ENCODE measurements at places on chromosomes 3 and 15. TPM values are rescaled to one million over a fixed set of nuclear protein-coding genes. Genes with fewer than 3 reads are reported as not detected.

The GOLGA8R gene
- 3.4 TPM for total RNA-seq

The SPINT1 gene
- total RNA-seq = 1.7 TPM

The SLITRK3 gene
- total RNA-seq = not detected

The GRK7 gene
- not detected for total RNA-seq

The AQP9 gene
- not detected for total RNA-seq

The RTP3 gene
- not detected for total RNA-seq

The MESP2 gene
- not detected for total RNA-seq

The CYP1A2 gene
- not detected for total RNA-seq

The IL5RA gene
- total RNA-seq = not detected

The FBXL2 gene
- total RNA-seq = not detected

GRCh38 chr15:85284497-85284896 is 95.9 kb upstream of the AKAP13 start:
- peaks cover 6% of the 10 kb centered on the region for H3K27me3 ChIP-seq
- no peak for DNase-seq
- no peak overlapping the region for H3K4me3 ChIP-seq
- peaks cover 12% of the 10 kb centered on the region for H3K4me1 ChIP-seq

- H3K36me3 ChIP-seq = no peaks in the 10 kb centered on the region
- H3K4me3 ChIP-seq = no peak overlapping the region
- H3K27ac ChIP-seq = no peak overlapping the region
- no peaks in the 10 kb centered on the region for H3K27me3 ChIP-seq
- H3K4me1 ChIP-seq = peaks cover 6% of the 10 kb centered on the region
- DNase-seq = no peak
These were observed 4.5 kb upstream of the ZXDC start for GRCh38 chr3:126480206-126480605.

GRCh38 chr15:66004618-66005262 is 135.4 kb downstream of the RAB11A start:
- H3K36me3 ChIP-seq = no peaks in the 10 kb centered on the region
- DNase-seq = peak; percentile 48
- peaks cover 9% of the 10 kb centered on the region for H3K27me3 ChIP-seq
- H3K4me1 ChIP-seq = no peaks in the 10 kb centered on the region
- H3K4me3 ChIP-seq = no peak overlapping the region
- no peak overlapping the region for H3K27ac ChIP-seq

DNA sequence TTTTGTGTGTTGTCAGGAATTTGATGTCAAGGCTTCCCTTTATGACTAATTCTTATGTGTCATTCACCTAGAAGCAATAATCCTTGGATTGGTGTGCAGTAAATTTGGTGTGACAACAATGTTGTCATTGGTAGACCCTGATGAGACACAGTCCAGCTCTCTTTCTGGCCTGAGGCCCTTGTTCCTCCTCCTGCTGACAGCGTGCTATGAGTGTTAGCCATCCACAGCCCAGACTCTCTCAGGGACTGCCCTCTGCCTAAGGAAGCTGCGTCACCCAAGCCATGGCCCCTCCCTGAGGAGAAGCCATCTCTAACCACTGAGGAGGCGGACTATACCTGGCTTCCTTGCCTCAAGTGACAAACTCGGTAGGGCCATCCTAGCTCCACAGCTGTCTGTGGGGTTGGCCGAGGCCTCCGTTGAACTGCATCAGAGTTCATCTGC is 13.3 kb upstream of the TM4SF1 start:
- H3K27me3 ChIP-seq = no peaks in the 10 kb centered on the region
- H3K4me1 ChIP-seq = no peaks in the 10 kb centered on the region
- H3K36me3 ChIP-seq = no peaks in the 10 kb centered on the region
- no peak overlapping the region for H3K4me3 ChIP-seq

DNA sequence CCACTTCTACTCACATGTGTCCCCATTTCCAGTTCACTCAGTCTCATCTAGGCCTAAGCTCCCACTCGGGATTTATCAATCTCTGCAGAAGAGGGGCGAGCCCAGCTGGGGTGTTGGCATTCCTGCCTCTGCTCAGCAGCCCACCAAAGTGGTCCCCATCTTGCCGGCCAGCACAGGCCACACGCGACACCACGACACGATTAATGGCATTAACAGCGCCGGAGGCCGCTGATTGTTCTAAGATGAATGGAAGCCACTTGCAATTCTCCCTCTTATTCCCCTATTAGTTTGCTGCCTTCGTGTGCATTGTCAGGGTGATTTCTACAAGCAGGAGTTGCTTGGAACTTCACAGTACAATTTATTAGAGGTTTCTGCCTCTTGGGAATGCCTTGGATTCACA is 477.3 kb downstream of the SHQ1 start:
- H3K36me3 ChIP-seq = peaks cover 6% of the 10 kb centered on the region
- DNase-seq = no peak
- H3K27me3 ChIP-seq = no peaks in the 10 kb centered on the region
- peaks cover 35% of the 10 kb centered on the region for H3K4me1 ChIP-seq
- no peak overlapping the region for H3K4me3 ChIP-seq

DNA sequence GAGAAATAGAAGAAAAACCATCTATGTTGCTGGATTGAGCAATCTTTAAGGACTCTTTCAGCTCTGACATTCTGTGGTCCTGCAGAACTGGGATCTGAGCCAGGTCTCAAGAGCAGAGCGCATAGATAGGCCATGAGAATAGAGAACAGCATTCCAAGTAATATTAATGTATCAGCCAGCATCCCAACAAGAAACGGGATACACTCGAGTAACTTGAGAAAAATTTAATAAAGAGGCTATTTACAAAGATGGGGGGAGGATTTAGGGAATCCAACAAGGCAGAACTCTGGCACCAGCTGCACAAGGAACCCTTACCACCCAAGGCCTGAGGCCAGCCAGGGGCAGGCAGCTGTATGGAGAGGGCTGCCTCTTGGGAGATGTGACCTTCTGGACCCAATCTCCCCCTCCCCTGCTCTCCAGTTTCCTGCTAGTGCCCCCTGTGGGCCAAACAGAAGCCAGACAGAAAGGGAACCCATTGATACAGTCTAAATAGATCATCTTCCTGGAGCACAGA is 8.2 kb downstream of the TMOD2 start:
- peak; percentile 12 for DNase-seq
- peaks cover 5% of the 10 kb centered on the region for H3K4me1 ChIP-seq
- peaks cover 2% of the 10 kb centered on the region for H3K36me3 ChIP-seq
- H3K27ac ChIP-seq = no peak overlapping the region

DNA sequence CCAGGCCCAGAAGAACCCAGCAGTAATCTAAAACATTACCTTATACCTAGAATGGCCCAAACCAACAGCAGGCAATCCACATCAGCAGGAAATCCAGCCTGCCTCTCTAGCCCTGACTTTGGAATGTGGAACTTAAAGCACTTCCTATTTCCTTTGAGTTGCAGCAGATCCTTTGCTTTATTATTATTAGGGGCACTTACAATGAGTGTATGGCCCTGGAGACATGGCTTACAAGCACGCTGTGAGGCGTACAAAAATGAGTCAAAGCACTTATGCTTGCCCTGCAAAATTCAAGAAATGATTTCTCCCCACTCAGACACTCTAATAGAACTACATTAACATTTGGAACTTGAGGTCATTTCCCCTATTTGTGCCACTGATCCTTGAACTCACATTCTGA is 9.5 kb upstream of the KNSTRN start:
- peaks cover 6% of the 10 kb centered on the region for H3K27me3 ChIP-seq
- H3K27ac ChIP-seq = no peak overlapping the region
- no peak for DNase-seq
- H3K36me3 ChIP-seq = no peaks in the 10 kb centered on the region

- H3K4me3 ChIP-seq = no peak overlapping the region
- DNase-seq = no peak
- no peaks in the 10 kb centered on the region for H3K4me1 ChIP-seq
These were observed 91.6 kb downstream of the CACNA2D3 start for GRCh38 chr3:54213907-54214306.

GRCh38 chr15:51303462-51303980 is 34.9 kb downstream of the CYP19A1 start:
- H3K4me3 ChIP-seq = no peak overlapping the region
- H3K36me3 ChIP-seq = no peaks in the 10 kb centered on the region
- DNase-seq = no peak
- no peaks in the 10 kb centered on the region for H3K4me1 ChIP-seq
- H3K27me3 ChIP-seq = peaks cover 19% of the 10 kb centered on the region

DNA sequence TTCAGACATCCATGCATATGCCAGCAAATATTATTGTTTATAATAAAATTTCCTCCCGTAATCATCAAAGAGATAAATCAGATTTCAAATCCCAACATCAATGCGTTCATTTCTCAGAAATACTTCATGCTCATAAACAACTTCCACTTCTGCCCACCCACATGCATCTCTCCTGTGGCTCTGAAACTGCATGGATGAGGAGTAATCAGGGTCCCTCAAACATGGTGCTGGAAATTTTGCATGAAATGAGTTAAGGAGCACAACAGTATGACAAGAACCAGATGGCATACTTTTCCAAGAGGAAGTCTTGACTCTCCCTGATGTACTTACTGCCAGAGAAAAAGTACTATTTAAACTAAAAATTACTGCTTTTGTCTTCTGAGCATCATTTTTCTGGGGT is 26.9 kb upstream of the MFSD1 start:
- H3K4me1 ChIP-seq = peaks cover 6% of the 10 kb centered on the region
- H3K4me3 ChIP-seq = no peak overlapping the region
- H3K27ac ChIP-seq = no peak overlapping the region
- no peak for DNase-seq
- no peaks in the 10 kb centered on the region for H3K36me3 ChIP-seq

- DNase-seq = no peak
- no peak overlapping the region for H3K27ac ChIP-seq
- peaks cover 9% of the 10 kb centered on the region for H3K4me1 ChIP-seq
These were observed 30.3 kb downstream of the TPRA1 start for GRCh38 chr3:127560051-127560787.

DNA sequence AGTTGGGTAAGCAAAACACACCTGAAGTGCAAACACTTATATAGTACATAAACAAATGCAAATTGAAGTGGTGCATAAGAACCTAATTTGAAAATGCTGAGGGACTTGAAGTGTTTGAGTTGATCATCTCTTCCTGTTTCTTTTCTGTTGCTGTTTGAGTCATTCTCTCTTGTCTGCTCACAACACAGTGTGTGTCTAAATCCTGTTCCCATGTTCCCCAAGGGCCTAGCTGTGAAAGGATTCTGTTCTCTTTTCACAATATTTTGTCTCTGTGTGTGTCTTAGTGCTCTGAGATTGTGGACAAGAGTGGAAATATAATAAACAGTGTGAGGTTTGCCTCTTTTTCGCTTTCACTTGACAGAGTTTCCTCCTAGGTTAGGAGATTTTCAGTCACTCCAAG is 6.1 kb downstream of the CD96 start:
- peaks cover 36% of the 10 kb centered on the region for H3K4me1 ChIP-seq
- no peaks in the 10 kb centered on the region for H3K27me3 ChIP-seq
- H3K27ac ChIP-seq = no peak overlapping the region
- no peak for DNase-seq
- H3K36me3 ChIP-seq = peaks cover 39% of the 10 kb centered on the region

GRCh38 chr3:69273896-69274295 is 112.0 kb downstream of the FRMD4B start:
- H3K4me3 ChIP-seq = no peak overlapping the region
- H3K36me3 ChIP-seq = no peaks in the 10 kb centered on the region

GRCh38 chr3:72519946-72520604 is 328.2 kb downstream of the SHQ1 start:
- peaks cover 3% of the 10 kb centered on the region for H3K36me3 ChIP-seq
- H3K4me1 ChIP-seq = peaks cover 35% of the 10 kb centered on the region
- H3K27ac ChIP-seq = no peak overlapping the region

- no peaks in the 10 kb centered on the region for H3K36me3 ChIP-seq
- H3K4me1 ChIP-seq = no peaks in the 10 kb centered on the region
- no peak overlapping the region for H3K27ac ChIP-seq
These were observed 461.1 kb upstream of the TBL1XR1 start for GRCh38 chr3:177658354-177658753.

DNA sequence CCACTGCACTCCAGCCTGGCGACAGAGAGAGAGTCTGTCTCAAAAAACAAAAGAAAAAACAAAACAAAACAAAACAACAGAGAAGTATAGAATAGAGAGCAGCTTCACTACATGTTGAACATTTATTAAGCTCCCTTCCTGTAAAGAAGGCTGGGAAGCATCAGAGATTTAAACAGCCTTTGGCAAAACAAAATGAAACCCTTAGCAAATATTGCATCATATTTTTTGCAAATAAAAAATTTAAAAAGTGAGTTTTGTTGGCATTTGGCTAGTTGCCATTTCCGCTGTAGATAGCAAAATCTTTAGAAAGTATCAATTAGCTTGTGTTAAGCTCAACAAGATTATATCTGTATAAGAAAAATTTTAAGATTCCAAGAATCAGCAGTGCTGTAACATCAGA is 151.2 kb downstream of the SERPINI1 start:
- H3K36me3 ChIP-seq = no peaks in the 10 kb centered on the region
- no peak overlapping the region for H3K4me3 ChIP-seq
- H3K4me1 ChIP-seq = peaks cover 4% of the 10 kb centered on the region

GRCh38 chr15:47003568-47003967 is 713.7 kb upstream of the SEMA6D start:
- DNase-seq = no peak
- H3K4me3 ChIP-seq = no peak overlapping the region
- no peaks in the 10 kb centered on the region for H3K27me3 ChIP-seq
- no peaks in the 10 kb centered on the region for H3K4me1 ChIP-seq
